ENCODE measurements at places on chromosomes 3 and 15.

- peak; percentile 31 for DNase-seq
These were observed 162.3 kb upstream of the ARHGEF26 start for GRCh38 chr3:153958635-153959595.

- DNase-seq: peak; percentile 79
These were observed 335.9 kb downstream of the LPP start for GRCh38 chr3:188489639-188490405.

DNA sequence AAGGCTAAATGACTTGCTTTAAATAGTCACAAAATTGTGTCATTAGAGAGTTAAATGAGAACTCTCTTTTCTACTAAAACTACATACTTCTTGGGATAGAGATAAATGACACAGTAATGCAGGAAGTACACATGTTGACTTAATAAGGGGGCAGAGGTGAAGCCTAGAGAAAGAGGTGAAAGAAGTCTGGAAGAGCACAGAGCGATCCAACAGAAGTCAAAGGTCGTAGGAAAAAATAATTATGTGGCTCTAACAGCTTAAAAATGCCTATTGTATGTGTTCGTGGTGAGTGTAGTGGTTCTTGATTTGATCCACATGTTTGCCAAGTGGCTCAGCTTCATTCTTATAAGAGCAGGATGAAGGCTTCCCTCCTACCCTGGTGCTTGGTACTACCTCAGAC is 61.7 kb downstream of the TMEM212 start:
- DNase-seq: peak; percentile 65

- no peak for DNase-seq
These were observed 3.7 kb downstream of the C3orf18 start for GRCh38 chr3:50563867-50564266.

DNA sequence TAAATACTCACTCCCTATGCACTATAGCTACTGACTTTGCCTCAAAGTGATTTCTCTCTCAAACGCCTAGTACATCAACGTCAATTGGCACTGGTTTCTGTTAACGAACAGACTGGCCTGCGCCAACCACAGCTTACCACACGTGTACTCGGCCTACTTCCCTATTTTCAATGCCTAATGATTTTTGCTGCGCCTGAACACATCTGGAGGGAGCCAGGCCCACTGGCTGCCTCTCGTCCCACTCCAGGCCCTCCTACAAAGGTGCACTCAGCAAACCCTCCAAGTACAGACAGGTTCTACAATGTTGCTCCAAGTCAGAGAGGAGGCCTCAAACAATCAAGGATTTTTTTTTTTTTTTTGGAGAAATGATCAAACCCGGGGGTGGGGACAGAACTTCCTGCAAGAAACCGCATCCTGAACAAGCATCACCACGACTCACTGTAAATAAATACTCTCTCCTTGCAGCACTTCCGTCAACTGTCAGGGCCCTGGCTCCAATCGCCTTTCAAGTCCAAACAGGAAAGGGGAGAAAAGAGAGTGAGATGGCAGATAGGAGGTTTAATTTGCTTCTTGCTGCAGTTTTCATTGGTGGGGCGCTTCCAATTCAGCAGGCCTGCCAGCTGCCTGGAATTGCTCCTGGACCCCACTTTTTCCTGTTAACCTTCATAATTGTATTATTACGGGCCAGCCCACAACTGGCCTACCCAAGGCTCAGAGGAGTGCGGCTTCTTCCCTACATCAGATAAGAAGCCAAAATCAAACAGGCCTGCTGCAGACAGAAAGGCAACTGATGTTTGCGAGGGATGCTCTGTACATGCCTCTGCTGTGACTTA is 139.3 kb downstream of the FOXP1 start:
- DNase-seq: peak; percentile 72

- no peak for DNase-seq
These were observed 117.5 kb upstream of the TNFAIP8L3 start for GRCh38 chr15:51212239-51212638.

GRCh38 chr3:108117241-108117775 is 26.5 kb upstream of the CD47 start:
- DNase-seq: peak; percentile 15

All from fibroblast of mammary gland (primary cell).